ENCODE measurements at places on chromosomes 13 and 19.

DNA sequence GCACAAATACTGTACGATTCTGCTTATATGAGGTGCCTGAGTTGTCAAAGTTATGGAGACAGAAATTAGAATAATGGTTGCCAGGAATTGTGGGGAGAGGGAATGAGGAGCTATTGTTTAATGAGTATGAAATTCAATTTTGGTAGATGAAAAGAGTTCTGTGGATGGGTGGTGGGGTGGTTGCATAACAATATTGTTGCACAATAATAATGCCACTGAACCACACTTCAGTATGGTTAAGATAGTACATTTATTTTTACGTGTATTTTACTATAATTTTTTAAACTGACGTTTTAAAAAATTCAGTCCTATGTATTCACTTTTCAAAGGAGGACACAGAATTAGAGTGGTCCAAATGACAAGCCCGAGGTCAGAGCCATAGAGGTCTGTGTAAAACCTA is 1.8 kb upstream of the OXGR1 start:
- DNase-seq = no peak

DNA sequence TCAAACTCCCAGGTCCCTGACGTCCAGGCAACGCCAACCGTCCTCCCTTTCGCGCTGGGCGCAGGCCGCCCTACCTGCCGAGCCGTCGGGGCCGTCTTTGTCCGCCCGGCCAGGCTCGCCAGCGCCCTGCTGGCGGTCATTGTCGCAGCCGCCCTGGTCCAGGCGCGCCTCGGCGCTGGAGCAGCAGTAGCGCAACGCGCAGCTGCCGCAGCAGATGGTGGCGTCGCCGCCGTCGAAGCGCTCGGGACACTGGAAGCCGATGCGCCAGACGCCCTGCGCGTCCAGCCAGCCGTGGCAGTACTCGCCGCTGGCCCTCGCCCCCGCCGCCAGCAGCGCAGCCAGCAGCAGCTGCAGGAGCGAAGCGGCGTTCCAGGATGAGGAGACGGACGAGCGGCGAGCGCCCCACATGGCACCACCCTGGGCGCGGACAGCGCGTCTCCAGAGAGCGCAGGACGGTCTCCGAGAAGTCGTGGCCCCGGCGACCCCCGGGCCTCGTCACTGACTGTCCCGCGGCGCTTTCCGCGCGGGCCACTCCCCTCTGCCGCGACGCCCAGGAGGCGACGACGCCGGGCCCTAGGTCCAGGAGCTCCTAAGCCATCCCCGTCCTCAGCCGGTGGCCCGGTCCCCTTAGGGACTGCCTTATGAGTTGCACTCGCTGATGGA is 1.1 kb downstream of the SHISA2 start:
- DNase-seq = no peak

GRCh38 chr13:111472559-111473460 is 152.4 kb downstream of the TEX29 start:
- DNase-seq = no peak

DNA sequence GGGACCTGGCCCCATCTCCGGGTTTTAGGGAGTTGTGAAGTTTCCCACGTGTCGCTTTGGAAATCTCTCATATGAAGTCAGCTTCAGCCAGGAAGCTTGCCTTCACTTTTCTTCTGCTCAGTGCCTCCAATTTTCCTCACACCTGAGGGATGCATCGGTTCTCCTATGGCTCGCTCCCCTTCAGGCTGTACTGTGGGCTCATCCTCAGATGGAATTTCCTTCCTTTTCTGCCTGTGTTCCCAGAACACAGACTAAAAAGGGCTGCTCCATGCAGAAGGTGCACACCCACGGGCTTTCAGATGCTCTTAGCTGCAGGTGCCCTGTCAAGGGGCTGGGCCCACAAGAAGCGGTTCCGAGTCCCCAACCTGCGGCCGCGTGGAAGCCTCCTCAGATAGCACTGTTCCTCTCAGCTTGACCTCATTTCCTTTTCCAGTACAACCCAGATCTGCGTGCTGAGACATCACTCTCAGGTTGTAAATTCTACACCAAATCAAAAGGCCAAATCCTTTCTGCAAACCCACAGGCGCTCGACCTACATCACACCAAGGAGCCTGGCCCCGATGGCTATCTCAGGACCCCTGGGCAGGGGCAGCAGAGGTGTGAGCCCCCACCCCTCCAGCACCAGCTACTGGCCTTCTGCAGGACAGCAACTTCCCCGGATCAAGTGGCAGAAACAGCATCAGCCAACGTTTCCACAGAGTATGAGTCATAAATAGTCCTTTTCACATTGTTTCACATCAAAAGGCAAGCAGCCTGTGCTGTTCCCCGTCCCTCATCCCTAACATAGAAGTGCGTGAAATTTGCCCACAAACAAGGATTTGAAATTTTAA is 275.9 kb downstream of the ZNF536 start:
- no peak for DNase-seq

DNA sequence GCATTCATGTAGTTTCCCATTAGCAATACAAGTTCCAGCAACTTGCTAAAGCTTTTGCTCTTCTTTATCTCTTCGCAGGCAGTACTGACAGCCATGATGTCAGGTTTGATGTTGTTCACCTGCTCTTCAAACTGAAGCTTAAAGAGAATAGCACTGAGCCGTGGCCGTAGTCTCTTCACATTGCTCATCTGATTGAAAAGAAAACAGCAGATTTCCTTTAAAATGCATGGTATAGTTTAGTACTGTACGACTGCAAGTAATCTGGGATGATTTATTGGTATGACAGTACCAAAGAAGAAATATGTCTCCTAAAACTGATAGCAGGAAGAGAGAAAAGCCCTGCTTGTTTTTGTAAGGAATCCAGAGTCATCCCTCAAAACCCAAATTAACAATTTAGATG is 284.4 kb downstream of the DIAPH3 start:
- DNase-seq = no peak

- DNase-seq = no peak
Observed at GRCh38 chr13:65090186-65090585, 2139.9 kb downstream of the PCDH9 start.

DNA sequence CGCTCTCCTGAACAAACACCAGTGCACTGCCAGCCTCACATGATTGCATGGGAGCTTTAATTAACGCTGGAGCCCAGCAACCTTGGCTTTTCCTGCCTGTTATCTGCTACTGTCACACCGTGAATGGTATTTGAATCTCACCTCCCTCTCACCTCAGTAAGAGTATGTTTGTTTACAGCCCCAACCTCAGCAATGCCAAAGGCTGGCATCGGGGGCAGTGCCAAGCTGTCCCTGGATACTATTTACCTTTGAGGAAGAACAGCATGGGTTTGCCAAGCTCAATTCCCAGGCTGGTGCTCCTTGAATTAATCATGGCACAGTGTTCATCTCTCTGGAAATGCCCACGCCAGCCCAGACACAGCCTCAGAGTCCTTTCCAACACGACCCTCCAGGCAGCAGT is 57.2 kb upstream of the SERPINE3 start:
- DNase-seq = no peak

- DNase-seq = no peak
Observed at GRCh38 chr19:29448046-29448445, 77.7 kb upstream of the VSTM2B start.

- DNase-seq = peak; percentile 40
Observed at GRCh38 chr13:29849731-29850212, 645 bp downstream of the UBL3 start.

DNA sequence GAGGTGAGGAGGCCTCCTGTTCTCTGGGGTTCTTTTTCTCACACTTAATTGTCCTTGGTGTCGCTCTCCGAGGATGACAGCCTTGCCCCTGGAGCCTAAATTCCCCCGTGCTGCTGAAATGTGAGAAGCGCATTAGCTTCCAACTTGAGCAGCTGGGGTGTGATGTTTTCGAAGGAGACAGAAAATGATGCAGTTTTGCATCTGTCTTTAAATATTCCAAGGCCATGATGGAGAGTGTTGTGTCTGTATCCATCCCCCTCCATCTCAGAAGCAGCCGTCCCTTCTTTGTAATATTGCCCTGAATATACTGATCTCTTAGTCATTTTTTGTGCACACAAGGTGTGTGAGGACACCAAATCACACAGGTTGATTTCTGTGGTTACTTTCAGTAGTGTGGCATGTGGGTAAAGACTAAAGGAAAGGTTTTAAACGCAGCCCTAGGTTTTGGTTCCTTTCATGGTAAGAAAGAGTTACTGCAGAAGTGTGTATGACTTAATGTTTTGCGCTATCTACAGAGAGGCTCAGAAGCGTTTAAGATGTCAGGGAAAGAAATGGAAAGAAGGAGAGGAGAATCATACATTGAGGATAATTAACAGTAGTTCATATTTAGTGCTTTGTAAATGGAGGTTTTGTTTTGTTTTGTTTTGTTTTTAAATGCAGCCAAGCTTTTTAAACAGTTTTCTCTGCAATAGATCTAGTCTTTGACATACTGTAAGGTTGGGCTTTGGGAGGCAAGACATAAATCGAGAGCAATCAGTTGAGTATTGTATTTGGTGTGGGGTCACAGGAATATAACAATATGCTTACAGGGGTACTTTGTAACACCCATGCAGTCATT is 1.6 kb downstream of the NBEA start:
- DNase-seq = no peak

- no peak for DNase-seq
Observed at GRCh38 chr19:1863328-1863637, at the start of gene KLF16. Gene KLF16, minus strand, starts transcription at chr19:1863579. Its CDS starts 82 bp downstream, at chr19:1863497.

GRCh38 chr19:42402376-42403116 is 12.4 kb upstream of the CNFN start:
- DNase-seq = no peak

DNA sequence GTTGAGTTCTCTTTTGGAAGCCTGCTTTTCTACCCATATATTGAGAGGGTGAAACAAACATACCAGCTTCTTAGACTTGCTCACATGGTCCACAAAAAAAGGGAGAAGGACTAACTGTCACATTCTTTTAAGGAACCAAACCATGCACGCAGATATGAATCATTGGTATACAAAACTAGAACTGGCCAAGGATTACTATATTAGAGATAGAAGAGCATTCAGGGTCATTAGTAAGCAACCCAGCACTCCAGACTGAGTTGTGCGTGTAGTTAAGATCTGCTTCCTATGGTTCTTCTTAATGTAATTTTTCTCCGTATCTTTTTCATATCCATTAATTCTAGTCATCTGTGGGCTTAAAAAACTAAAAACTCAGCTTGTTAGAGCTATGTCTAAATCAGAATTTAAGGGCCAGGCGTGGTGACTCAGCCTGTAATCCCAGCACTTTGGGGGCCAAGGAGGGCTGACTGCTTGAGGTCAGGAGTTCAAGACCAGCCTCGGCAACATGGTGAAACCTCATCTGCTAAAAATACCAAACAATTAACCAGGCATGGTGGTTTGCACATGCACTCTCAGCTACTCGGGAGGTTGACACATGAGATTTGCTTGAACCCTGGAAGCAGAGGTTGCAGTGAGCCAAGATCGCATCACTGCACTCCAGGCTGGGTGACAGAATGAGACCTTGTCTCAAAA is 19.6 kb downstream of the ALG5 start:
- no peak for DNase-seq

DNA sequence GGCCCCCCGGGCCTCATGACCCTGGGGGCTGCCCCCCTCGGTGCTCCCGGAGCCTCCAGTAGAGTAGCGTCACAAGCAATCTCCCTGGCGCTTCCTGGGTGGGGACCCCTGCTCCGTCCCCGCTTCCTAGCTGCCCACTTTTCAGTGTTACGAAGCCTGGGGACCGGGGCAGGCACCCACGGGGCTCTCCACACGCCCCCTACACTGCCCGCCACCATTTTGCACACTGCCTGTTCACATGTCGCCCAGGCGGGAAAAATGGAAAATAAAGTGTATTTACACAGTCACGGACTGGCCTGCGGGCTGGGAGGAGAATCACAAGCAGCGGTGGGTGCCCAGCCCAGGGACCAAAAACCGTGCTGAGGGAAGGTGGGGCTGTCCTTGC is 9.5 kb downstream of the PRR36 start:
- no peak for DNase-seq

GRCh38 chr13:69644447-69644846 is 463.2 kb upstream of the ATXN8OS start:
- DNase-seq = no peak

DNA sequence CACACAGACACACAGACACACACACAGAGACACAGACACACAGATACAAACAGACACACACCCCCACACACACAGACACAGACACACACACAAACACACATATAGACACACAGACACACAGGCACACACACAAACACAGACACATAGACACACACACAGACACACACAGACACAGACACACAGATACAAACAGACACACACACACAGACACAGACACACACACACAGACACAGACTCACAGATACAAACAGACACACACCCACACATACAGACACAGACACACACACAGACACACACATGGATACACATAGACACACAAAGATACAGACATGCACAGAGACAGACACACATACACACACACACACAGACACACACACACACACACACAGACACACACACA is 174.5 kb downstream of the URI1 start:
- DNase-seq = no peak

DNA sequence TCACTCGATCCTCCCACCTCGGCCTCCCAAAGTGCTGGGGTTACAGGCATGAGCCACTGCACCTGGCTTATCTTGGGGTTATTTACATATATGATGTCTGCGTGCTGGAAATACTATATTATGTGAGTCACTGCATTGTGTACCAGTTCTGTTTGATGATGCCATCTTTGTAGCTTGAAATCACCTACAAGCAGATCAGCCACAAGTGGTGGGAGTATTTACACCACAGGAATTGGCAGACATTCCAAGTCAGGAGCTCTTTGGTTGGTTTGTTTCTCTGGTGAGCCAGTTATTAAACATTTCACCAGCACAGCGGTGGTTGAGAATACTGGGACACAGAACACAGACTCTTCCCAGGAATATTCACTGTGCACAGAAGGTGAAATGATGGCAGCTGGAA is 4.5 kb upstream of the TIMM44 start:
- DNase-seq = no peak

GRCh38 chr19:40592170-40592569 is 9.0 kb upstream of the LTBP4 start:
- DNase-seq = no peak

DNA sequence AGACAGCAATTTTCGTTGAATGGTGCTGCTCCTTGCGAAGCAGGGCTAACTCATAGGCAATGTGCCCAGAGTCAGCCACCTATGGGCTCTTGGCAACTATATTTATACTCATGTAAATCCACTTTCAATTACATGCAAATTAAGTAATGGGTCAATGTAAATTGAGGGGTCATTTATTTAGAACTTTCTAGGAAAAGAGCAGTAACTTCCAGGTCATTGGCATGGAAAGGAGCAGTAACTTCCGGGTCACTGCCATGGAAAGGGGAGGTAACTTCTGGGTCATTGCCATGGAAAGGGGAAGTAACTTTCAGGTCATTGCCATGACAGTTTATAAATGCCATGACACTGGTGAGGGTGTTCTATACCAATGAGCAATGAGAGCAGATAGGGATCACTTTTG is 11.6 kb downstream of the KLK4 start:
- no peak for DNase-seq

Measured in stimulated activated CD4-positive, alpha-beta T cell treated with anti-CD3 and anti-CD28 coated beads, Interleukin-2, amount 100 ng/mL, for 24 hours (primary cell).